HTR-8/SVneo (cell line): ENCODE measurements at places on chromosomes 16 and 17.

DNA sequence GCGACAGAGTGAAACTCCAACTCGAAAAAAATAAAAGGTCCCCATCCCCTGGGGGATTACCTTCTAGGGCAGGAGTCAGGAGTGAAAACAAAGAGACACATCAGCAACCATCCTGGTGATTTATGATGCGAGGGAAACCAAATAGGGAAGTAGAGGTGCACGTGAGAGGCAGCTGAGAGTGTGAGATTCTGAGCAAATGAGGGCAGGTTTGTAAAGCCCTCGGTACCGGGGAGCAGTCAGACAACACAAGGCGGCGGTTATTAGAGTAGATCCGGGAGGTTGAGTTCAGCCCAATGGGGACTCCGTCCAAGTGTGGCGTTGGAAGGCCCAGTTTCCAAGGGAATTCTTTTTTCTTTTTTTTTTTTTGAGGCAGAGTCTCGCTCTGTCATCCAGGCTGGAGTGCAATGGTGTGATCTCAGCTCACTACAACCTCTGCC, 7.4 kb upstream of the ARMC7 start:
- no peak for DNase-seq

DNA sequence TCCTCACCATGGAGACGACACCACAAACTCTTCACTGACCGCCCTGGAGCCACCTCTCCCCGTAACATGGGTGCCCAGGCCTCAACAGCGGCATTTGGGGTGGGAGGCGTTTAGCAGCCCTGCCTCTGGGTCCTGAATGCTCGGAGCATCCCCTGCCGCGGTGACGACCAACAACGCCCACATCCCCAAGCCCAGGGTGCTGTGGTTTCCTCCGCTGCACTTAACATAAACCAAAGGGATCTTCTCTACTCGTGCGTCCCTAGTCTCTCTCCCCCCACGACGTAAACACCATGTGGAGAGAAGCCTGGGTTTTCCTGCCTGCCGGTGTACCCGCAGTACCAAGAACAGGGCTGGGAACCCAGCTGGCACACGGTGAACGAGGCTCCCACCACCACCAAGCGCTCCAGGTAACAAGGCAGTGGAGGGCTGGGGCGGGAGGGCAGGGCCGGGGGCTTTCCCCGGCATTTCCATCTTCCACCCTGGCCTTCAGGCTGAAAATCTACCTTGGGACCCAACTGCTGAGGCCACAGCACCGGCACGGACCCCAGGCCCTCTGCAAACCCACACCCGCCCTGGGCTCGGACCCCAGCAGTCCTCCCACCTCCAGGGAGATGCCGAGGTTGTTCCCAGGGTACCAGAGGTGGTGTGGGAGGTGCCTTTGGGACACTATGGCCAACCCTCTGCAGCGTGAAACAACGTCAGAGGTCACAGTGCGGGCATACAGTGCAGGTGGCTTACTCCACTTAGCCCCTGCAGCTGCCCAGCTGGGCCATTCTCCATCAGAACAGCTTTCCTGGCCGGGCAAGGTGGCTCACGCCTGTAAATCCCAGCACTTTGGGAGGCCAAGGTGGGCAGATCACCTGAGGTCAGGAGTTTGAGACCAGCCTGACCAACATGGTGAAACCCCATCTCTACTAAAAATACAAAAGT, 54.3 kb downstream of the TIMM22 start:
- no peak for DNase-seq

DNA sequence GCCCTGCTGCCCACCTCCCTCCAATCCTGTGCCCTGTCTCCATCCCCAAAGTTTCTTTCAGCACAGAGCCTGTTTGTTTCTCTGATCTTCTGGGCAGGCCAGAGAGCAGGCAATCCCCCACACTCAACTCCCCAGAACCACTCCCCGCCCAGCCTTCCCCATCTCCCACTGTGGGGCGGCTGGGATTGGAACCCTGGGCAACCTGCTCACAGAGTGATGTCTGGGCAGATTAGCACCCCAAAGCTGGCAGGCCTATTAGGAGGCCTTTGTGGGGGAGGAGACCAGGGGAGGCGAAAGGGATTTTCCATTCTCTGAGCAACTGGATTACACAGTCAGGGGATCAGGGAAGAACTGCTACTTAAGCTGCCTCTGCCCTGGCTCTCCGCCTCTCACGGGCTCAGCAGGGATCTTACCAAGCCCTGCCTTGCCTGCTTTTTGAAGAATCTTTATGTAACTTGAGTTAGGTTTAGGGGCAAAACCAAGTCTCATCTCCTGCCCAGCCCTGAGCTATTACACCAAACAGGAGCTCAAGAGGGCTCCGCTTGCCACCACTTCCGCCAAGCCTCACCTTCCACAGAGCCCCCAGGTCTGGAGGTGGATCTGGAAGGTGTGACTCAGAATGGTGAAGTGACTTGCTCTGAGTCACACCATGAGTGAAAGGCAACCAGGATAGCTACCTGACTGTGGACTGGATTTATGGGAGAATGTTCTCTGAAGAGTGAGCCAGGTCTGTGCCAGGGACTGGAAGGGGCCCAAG, 16.0 kb upstream of the LHX1 start:
- peak; percentile 71 for DNase-seq

DNA sequence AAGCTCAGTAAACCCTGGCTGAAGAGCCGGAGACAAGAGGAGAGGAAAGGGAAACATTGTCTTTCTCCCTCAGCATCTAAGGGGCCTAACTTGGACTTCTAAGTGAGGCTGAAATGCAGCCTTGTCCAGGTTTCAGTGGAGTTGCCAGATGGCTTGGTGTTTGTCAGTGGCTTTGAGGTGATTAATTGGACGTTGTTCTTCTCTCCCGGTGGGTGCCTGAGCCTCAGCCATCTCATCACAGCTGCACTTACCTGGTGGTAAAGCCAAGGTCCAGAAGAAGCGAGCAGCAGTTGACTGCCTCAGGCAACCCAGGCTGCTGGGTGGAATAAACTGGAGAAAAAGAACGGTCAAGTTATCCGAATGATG, 202.2 kb upstream of the NLRP1 start:
- no peak for DNase-seq

GRCh38 chr16:51393381-51394005, 242.4 kb upstream of the SALL1 start:
- DNase-seq: no peak
